ENCODE measurements at places on chromosomes 6 and 20.

GRCh38 chr20:63216849-63217471, 1.0 kb upstream of the YTHDF1 start:
- DNase-seq: no peak

- DNase-seq: no peak
Observed at GRCh38 chr20:2065099-2065498, 36.5 kb upstream of the STK35 start.

GRCh38 chr20:43691928-43692524, 25.1 kb downstream of the MYBL2 start:
- DNase-seq: no peak

DNA sequence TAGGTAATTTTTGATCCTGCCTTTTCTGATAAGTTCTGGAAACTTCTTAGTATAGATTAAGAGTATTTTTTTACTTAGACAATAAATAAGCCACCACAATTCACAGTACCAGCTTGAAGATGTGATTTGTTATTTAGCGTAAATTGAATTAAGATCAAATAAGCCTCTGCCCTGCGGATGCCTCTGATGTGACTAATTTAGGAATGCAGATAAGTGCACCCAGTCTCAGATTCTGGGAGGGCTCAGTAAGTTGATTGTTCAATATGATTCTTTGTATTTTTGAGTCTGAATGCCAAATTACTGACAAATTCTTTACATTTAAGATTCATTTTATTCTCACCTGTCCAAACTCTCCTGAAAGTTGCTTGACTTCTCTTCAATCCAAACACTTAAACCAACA, 147.5 kb downstream of the THBS2 start:
- no peak for DNase-seq

DNA sequence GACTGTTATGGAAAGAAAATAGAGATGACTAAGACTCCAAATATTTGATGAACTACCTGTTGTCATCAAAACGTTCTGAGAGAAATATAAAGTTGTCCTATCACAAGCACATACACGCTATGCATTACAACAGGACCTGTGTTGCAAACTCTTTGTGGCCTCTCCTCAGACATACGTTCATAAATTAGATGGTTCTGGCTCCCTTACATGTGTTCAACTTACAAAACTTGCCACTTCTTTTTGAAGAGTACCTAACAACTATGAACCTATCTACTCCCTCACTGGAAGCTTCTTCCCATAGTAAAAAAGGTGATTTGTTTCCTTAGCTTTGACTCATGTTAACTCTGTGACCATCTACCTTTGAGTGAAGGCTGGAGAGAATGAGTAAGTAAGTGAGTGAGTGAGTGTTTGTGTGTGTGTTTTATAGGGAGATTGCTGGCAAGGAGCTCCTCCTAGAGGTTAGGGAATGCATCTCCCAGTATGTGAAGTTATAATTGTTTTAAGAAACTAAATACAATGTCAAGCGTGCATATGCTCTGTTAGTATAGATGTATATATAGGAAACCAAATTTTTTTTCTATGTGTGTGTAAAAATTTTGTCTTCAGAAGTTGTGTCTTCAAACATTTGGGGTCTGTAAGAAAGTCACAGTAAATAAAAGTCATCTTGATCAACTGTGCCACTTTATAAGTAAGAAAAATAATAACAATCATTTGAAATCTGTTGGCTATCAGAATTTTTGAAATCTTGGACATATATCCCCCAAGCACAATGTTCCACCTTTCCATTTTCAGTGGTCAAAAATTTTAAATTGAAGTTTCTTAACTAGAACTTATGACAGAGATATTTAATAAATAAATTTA, 1211.1 kb upstream of the GJE1 start:
- no peak for DNase-seq

- DNase-seq: no peak
Observed at GRCh38 chr20:23020230-23021018, 14.7 kb upstream of the SSTR4 start.

DNA sequence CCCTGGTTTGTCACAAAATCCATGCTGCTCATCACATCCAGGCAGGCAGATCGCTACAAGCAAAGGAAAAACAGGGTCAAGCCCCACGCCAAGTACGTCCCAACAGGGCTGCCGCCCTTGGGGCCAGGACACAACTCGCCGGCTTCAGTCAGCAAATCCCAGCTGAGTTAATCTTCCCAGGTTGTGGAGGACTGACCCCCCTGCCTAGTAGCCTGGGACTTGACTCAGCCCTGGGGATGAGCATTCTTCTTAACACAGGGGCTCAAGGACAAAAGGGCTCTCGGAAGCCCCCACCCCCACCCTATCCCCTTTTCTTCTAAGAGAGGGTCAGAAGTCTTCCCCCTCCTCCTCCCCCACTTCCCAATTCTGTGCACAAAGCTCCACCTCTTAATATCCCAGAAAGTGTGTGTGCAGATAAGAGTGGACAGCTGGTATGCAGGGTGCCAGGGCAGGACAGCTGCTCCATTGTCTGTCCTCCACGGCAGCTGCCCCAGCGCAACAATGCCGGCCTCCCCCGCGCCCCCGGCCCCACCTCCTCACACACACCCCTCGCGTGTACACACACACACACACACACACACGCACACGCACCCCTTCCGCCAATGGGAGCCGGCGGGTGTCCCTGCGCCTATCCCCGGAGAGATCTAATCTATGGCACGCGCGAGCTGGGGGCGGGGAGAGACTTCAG, 4.5 kb downstream of the DLL1 start:
- DNase-seq: peak; percentile 85

DNA sequence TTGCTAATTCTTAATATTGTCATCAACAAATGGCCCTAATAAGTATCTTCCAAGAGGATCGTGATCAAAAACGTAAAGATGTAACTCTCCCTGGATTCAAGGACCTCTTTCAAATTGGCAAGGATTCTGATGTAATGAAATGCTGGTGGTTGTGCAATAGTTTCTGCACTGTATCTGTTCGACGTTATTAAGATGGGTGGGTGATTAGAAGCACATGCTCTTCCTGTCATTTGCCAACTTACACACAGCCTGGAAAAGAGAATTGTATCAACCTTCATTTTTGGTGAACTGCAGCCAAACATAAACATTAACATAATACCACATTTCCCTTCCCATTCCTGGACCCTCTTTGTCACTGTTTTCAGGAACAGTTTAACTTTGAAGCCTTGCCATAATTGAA, 9.8 kb downstream of the FOXQ1 start:
- no peak for DNase-seq

DNA sequence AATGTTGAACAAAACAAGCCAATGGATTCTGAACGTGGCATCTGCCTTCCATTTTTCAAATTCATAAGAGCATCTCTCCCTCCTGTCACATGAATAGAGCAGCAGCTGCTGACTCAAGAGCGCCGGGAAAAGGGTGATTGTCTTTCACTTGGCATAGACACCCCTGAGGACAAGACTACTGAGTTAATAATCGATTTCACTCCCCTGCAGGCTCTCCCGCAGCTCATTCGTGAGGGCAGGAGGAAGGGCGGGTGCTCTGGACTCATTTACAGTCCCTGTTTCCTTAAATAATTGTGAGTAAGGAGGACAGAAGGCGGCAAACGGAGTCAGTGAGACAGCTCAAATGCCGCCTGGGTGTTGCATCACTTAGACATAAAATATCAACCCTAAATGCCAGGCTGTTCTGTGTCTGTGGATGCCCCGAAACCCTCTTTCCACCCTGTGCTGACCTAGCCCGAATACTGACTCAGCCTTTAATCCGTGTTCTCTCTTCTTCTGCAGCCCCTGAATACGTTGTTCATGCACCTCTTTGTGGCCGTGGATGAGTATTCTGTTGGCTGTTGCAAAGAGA, 21.6 kb downstream of the CFAP61 start:
- DNase-seq: no peak

- DNase-seq: no peak
Observed at GRCh38 chr6:154301839-154302752, 54.5 kb downstream of the IPCEF1 start.

DNA sequence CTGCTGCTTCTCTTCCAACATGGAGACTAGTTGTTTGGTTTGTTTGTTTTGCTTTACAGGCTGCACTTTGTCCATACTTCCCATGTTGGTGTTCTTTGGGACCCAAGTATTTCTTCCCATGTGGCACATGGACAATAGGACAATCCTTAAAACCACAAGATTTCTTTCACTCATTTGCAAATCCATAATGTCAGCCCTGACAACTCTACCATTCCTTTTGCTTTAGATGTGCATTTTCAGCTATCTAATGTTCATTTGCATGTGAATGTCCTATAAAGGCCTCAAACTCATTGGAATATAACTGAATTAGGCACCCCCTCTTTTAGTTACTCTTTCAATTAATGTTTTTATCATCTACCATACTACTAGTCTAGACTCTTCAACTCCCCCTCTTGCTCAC, 16.7 kb downstream of the THEMIS start:
- DNase-seq: no peak

GRCh38 chr6:46925563-46926253, 4.0 kb upstream of the ADGRF5 start:
- no peak for DNase-seq

GRCh38 chr6:106527979-106528378, 101.3 kb downstream of the RTN4IP1 start:
- no peak for DNase-seq

- no peak for DNase-seq
Observed at GRCh38 chr6:160956300-160957035, 35.1 kb upstream of the MAP3K4 start.

- no peak for DNase-seq
Observed at GRCh38 chr6:31386977-31387376, 16.4 kb upstream of the MICA start.

DNA sequence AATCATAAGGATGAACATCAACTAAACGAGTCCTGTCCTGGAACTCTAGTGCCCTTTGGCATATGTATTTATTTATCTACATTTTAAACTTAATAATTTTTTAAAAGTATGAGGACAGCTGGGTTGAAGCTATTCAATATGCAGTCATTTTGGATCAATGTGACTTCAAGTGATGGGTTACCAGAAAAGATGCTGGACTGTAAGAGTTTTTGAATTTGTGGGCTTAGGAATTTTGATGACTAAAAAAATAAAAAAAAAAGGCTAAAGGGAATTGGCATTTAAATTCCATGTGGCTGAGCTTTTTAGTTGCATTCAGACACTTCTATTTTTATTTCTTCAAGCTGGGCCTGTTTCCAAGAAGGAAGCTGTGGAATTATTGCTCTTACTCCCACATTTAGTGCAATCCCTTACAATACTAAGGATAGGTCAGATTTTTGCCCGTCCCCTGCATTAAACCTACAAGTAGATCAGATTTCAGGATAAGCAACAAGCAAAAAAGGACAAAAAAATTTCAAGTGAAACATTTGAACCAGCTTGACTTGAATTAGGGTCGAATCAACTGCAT, 704.2 kb upstream of the CITED2 start:
- DNase-seq: no peak

GRCh38 chr6:65671922-65672321, 35.1 kb downstream of the EYS start:
- no peak for DNase-seq

GRCh38 chr6:30491991-30492952, 3.0 kb downstream of the HLA-E start:
- no peak for DNase-seq

DNA sequence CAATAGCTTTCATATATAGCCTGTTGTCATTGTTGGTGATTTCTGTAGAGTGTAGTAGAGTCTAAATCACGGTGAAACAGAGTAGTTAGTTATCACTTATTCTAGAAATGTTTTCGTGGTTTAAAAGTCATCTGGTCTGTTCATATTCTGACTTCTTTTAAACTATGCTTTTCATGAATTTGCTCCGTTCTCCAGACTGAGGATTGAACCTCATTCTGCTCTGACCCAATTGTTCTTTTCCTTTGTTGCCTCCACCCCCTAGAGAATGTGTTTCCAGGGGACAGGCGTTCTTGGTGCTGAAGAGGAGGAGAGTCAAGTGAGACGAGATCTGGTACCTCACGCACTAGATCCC, 748 bp upstream of the ZNF292 start:
- no peak for DNase-seq

- no peak for DNase-seq
Observed at GRCh38 chr6:106247293-106247692, 78.3 kb downstream of the ATG5 start.

DNA sequence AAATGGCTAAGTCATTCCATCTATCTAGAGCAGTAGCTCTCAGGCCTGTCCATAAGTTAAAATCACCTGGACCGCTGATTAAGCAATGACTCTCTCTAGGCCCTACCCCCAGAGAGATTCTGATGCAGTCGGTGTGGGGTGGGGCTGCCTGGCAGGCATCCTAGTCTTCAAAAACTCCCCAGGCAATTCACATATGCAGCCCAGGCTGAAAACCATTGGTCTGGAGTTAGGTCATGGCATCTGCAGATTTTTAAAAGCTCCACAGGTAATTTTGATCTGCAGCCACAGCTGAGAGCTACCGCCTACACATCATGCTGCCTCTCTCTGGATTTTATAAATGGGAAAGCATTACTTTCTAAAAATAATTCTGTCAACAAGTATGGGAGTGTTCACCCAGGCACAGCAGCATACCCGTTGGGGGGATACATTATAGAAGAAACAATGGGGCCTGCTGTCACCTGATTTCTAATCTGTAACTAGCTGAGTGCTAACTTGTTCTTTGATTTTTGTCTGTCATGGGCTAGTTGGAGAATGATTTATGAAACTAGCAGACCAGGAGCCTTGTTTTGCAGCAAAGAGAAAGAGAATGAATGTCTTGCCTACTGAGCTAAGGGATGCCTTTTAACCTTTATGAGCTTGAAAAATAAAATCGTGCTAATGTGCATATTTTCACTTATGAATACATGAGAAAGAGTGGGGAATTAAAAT, 44.1 kb upstream of the ATXN1 start:
- peak; percentile 1 for DNase-seq

DNA sequence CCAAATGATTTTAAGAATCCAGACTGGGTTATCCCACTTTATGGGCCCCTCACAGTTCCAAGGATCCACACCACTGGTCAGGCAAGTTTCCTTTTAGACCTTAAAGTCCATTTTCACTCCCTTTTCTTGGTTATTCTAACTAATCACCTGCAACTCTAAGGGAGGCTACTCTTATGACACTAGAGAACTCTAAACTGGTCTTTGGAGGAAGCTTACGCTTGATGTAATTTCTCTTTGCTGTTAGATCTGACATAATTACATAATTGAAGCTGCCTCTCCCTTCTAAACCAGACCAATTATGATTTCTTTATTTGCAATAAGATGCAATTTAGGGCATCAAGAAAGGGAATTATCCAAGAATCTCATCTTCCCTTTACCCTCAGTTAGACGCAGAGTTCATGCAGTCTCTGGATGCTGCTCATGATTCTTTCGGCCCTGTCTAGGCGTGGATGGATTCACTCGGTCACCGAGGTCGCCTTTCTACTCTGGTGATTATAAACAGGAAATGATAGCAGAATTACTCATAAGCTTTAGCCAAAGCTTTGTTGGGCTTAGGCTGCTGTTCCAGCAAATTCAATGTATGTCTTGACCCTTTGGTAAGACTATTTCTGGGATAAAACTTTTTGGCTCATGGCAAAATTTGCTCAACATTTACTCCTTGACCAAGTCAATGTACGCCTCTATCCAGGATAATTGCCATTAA, 166.4 kb upstream of the PRND start:
- DNase-seq: no peak

GRCh38 chr6:55617272-55617671, 38.3 kb upstream of the HMGCLL1 start:
- no peak for DNase-seq

GRCh38 chr6:111782887-111783466, 90.3 kb downstream of the FYN start:
- no peak for DNase-seq
